Omental fat pad (tissue), 4 donors: ENCODE measurements at places on chromosomes 13 and 19.

DNA sequence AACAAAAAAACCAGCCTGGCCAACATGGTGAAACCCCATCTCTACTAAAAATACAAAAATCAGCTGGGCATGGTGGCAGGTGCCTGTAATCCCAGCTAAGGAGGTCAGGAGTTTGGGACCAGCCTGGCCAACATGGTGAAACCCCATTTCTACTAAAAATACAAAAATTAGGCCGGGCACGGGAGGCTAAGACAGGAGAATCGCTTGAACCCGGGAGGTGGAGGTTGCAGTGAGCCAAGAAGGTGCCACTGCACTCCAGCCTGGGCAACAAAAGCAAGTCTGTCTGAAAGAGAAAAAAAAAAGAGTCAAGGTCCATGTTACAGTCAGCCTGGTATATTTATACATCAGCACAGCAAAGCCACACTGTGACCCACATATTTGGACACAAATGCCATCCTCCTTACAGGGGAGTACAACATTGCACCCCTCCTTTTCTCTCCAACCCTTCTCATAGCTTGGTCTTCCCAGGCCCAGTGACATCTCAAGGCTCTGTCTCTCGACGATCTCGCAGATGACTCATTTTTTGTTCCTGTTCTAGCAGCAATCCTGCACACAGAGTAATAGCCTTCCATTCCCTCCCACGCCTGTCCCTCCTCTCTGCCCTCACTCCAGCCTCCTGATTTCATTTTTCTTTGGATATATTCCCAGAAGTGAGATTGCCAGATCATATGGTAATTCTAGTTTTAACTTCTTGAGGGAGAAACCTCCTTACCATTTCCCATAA, 21.0 kb upstream of the DPP9 start:
- no peak for DNase-seq

- no peak for DNase-seq
Observed at GRCh38 chr19:4449022-4449638, 8.5 kb downstream of the UBXN6 start.

DNA sequence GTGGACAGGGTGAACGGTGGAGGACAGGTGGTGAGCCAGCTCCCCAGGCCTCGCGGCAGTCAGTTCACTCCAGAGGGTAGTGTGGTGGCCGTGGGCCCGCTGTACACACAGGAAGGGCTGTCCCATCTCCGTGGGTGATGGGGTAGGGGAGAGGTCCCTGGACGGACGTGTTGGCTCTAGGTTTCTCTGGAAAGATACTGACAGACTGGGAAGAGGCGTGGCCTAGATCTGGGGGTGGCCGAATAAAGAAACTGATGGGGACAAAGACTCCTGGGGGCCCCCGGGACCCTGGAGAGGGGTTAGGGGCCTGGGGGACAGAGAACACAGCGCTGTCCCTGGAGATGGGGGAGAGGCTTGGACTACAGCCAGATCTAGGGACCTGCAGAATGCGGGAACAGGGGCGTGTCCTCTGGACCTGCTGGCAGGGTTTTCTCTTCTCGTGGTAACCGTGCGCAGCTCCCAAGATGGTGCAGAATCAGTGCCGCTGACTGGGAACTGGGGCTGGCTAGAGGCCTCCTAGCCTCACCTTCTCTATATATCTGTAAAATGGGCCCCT, 4.0 kb upstream of the PRAM1 start:
- DNase-seq: no peak

GRCh38 chr13:90233933-90234672, 1113.4 kb upstream of the MIR17HG start:
- no peak for DNase-seq

DNA sequence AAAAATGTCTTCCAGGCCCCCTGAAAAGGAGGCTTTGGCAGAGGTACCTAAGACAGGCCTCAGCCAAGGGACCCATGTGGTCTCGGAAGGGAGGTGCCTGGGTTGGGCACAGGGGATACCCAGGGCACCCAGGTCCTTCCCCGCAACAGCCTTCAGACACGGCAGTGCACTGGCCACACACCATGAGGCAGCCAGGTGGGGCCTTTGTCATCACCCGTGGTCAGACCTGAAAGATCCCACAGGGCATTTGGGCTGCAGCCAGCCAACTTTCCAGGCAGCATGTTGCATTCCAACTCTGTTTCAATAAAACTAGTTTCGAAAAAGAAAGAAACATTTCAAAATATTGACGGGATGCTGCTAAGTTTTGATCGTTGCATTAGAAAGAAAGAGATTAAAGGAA, 4.7 kb upstream of the TUBGCP3 start:
- no peak for DNase-seq

GRCh38 chr19:49988433-49988832, 27.5 kb upstream of the SIGLEC11 start:
- no peak for DNase-seq

- DNase-seq: no peak
Observed at GRCh38 chr13:24511019-24511815, 1.4 kb downstream of the PARP4 start.
